Glutamatergic neuron (in vitro differentiated cells): ENCODE measurements at places on chromosomes 12 and 14. TPM values are rescaled to one million over a fixed set of nuclear protein-coding genes. Genes with fewer than 3 reads are reported as not detected.

- H3K27me3 ChIP-seq: peaks cover 2% of the 10 kb centered on the region
- no peak overlapping the region for H3K27ac ChIP-seq
- H3K4me3 ChIP-seq: no peak overlapping the region
- H3K4me1 ChIP-seq: peaks cover 18% of the 10 kb centered on the region
- H3K36me3 ChIP-seq: no peaks in the 10 kb centered on the region
Measured at GRCh38 chr14:68561531-68562007, 231.3 kb downstream of the ZFP36L1 start.

DNA sequence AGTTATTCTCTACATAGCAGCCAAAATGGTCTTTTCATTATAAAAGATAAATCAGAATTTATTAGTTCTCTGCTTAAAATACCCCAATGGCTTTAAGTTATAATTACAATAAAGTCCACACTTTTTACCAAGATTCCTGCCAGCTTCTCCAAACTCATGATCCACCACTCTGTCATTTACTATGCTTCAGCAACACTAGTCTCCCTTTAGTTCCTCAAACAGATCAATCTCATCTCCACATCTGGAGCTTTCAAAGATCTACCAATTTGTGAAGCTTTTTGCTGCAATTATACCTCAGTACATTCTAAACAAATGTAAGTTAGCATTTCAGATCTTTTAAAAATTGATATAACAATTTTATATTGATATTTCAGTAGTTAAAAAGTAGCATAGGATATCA, 24.9 kb downstream of the CATSPERB start:
- no peak overlapping the region for H3K27ac ChIP-seq
- H3K4me1 ChIP-seq: no peaks in the 10 kb centered on the region

DNA sequence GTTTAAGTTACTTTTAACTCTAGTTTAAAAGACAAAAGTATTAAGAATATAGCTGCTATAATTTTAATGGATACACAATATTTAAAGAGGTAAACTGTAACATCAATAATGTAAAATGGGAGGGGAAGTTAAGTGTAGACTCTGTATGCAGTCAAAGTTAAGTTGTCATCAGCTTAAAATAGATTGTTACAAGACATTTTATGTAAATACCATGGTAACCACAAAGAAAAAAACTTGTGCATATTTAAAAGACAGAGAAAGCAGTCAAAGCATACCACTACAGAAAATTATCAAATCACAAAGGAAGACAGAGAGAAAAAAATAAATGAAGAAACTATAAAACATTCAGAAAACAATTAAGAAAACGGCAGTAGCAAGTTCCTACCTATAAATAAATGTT, 73.3 kb downstream of the CEP128 start:
- H3K27ac ChIP-seq: no peak overlapping the region
- peaks cover 12% of the 10 kb centered on the region for H3K36me3 ChIP-seq
- DNase-seq: no peak
- H3K4me1 ChIP-seq: no peaks in the 10 kb centered on the region
- H3K27me3 ChIP-seq: no peaks in the 10 kb centered on the region

DNA sequence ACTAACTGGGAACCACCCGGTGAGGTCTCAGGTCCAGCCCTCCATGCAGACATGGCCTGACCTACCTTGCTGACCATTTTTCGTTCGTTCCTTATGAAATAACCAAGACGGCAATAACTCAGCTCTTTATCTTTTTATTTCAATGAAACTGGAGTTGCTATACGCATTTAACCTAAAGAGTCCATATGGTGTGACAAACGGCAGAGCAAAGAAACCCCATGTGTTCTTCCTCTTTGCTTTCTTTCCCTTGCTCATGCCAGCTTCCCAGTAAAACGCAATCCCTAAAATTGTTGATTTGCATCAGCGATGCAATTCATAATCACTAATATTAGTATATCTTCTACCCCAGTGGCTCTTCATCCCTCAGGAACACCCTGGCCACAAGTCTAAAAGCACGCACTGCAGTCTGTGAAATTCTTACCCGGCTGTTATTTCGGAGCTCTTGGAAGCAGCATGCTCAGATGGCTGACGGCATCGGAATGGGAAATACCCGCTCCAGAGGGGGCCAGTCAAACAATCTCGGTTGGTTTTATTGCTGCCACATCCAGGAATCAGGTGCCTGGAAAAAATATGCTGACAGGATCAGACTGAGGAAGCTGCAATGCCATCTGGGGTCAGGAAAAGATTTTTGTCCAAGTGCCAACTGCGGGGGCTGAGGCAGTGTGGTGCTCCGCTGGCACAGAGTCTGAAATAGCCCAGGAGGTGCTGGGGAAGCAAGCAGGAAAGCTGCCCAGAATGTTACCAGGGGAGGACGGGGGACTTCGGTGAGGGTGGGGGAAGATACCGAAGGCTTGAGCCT, 28.2 kb upstream of the KCNA1 start:
- peaks cover 2% of the 10 kb centered on the region for H3K27me3 ChIP-seq
- H3K36me3 ChIP-seq: peaks cover 29% of the 10 kb centered on the region
- no peak overlapping the region for H3K27ac ChIP-seq
- H3K4me1 ChIP-seq: no peaks in the 10 kb centered on the region
- H3K4me3 ChIP-seq: no peak overlapping the region

DNA sequence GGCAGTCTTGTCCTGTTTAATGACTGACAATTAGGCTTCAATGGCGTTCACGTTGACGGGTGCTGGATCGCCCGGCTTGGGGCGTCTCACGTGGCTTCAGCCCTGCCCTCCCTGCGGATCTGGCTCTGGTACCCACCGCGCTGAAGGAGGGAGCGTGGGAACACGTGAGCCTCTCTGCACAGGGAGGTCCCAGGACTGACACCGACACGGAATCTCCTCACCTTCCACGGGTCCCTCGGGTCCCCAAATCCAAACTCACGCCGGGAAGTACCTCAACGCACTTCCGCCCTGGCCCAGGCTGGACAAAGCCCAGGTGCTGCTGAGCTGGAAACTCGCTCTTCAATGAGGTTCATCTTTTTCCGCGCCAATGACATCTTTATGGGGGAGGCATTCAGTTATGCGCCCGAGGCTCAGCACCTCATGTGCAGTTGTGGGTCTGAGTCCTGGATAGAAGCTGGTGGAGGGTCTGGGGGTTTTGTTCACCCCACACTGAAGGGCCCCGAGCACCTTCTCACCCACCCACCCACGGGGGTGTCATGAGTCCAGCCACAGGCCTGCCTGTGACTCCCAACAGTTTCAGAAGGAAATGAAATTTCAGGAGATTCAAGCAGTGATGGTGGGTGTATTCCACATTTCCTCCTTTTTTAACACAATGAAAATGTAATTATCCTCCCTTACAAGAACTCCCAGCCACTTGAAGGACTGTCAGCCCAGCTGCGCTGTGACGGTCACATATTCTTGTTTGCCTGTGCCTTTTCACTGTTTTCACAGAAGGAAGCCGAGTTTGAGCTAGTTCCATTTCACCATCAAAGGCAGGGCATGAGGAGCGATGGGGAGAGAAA, 251.7 kb upstream of the SFSWAP start:
- DNase-seq: no peak
- H3K27ac ChIP-seq: no peak overlapping the region
- no peaks in the 10 kb centered on the region for H3K36me3 ChIP-seq
- H3K4me1 ChIP-seq: peaks cover 13% of the 10 kb centered on the region
- H3K27me3 ChIP-seq: peaks cover 5% of the 10 kb centered on the region

DNA sequence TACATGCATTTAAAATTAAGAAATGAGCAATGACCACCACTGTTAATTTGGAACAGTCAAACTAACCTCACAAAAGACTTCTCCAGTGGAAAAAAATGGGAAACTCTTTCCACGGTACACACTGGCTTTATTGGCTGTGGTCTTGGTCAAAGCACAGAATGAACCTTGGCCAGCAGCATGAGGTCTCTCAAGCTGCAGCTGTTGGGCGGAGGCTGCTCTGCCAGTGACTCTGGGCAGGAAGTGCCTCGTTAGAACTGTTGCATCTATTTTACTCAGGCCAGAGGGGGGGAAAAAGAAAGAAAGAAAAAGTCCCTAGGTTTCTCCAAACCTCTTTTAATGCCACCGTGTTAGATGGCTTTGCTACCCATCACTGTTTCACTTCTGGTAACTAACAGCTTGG, 279.8 kb upstream of the DIO2 start:
- no peaks in the 10 kb centered on the region for H3K27me3 ChIP-seq
- H3K4me3 ChIP-seq: no peak overlapping the region
- no peak overlapping the region for H3K27ac ChIP-seq
- no peaks in the 10 kb centered on the region for H3K4me1 ChIP-seq
- DNase-seq: no peak

DNA sequence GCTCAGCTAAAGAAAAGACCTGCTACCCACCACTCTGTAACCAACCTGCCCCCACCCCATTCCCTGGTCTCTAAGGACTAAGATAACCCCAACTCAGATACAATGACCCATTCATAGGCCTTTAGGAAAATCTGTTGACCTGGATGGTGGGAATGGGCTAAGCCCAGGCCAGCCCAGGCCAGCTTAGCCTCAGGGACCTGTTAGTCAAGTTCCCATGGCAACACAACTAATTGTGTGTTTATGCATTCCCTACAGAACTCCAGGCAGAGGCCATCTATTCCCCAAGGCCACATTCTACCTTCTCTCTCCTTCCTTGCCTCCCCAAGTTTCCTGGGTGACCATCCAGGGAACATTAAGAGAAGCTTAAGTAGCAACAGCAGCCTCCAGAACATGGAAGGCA, 16.1 kb upstream of the KRT8 start:
- no peaks in the 10 kb centered on the region for H3K36me3 ChIP-seq
- H3K4me1 ChIP-seq: no peaks in the 10 kb centered on the region
- DNase-seq: no peak
- H3K4me3 ChIP-seq: no peak overlapping the region
- peaks cover 2% of the 10 kb centered on the region for H3K27me3 ChIP-seq

DNA sequence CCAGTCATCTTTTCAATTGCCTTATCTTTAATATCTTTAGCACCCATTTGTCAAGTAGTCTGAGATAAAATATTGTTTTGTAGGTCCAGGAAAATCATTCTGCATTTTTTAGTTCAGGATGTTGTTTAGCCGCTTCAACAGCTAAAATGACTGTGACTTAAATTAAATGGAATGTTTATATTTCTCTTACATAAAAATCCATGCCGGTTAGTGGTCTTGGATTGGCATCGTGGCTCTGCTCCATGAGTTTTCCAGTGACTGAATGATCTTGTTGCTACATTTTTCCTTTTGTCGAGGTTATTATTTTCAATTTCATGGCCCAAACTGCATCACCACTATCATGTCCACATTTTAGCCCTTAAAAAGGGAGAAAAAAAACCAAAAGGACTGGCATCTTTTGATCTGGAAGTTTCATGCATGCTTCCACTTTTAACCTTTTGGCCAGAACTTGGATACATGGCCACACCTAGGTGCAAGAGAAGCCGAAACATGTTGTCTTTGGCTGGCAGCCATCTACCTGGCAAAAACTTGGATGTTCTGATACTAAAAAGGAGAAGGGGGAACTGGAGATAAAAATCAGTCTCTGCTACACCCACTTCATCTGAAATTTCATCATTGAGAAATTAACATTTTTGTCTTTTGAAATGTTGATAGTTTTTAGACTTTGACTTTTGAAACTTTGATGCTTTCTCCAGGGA, 142.4 kb downstream of the OTOGL start:
- no peaks in the 10 kb centered on the region for H3K4me1 ChIP-seq
- no peaks in the 10 kb centered on the region for H3K36me3 ChIP-seq
- no peak overlapping the region for H3K4me3 ChIP-seq
- H3K27me3 ChIP-seq: no peaks in the 10 kb centered on the region
- H3K27ac ChIP-seq: no peak overlapping the region

- no peak for DNase-seq
- H3K4me3 ChIP-seq: peak overlapping the region; percentile 20
- peaks cover 2% of the 10 kb centered on the region for H3K27me3 ChIP-seq
- H3K4me1 ChIP-seq: peaks cover 20% of the 10 kb centered on the region
Measured at GRCh38 chr14:65750906-65751305, 338.4 kb downstream of the FUT8 start.

- H3K4me1 ChIP-seq: peaks cover 2% of the 10 kb centered on the region
- peaks cover 2% of the 10 kb centered on the region for H3K27me3 ChIP-seq
Measured at GRCh38 chr12:10363914-10364814, 25.7 kb downstream of the KLRK1 start.

DNA sequence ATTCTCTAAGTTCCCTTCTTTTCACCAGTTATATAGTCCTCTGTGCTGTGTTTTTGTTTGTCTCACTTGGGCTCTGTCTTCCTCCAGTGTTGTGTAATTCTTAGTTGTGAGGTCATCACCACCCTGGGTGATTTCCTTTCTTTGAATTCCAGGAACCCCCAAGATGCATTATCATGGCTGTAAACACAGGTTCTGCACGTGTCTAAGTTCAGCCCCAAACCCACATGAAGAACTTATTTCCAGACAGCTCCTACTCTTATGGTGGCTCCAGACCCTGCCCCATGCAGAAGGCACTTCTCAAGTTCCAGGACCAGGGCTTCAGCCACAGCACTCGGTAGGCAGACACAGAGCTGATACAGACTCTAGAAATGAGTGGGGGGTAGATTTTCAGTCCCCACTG, 560.5 kb downstream of the BCL11B start:
- no peak overlapping the region for H3K4me3 ChIP-seq
- H3K36me3 ChIP-seq: no peaks in the 10 kb centered on the region
- H3K27ac ChIP-seq: no peak overlapping the region
- H3K27me3 ChIP-seq: peaks cover 5% of the 10 kb centered on the region

GRCh38 chr12:104485651-104486362, 29.1 kb downstream of the CHST11 start:
- no peak overlapping the region for H3K27ac ChIP-seq
- H3K36me3 ChIP-seq: peaks cover 4% of the 10 kb centered on the region
- DNase-seq: no peak
- H3K4me1 ChIP-seq: peaks cover 6% of the 10 kb centered on the region

DNA sequence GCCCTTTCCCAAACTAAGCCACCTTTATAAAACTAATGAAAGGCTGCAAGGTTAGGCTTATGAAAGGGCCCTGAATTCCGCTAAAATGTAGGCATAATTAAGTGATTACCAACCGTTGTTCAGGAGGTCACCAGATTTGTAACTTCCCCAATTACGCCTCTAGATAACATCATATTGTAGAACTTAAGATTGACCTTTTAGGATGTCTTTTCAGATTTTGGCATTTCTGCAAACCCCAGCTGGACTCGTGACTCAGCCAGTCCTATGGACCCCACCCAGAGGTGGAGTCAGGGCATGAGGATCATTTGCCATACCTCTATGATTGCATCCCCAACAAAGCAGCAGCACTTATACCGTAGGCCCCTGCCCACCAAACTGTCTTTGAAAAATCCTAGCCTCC, 3.7 kb upstream of the LPCAT3 start:
- H3K4me1 ChIP-seq: peaks cover 9% of the 10 kb centered on the region
- no peak for DNase-seq
- H3K27ac ChIP-seq: no peak overlapping the region
- peaks cover 7% of the 10 kb centered on the region for H3K27me3 ChIP-seq
- H3K36me3 ChIP-seq: no peaks in the 10 kb centered on the region

- peaks cover 21% of the 10 kb centered on the region for H3K4me1 ChIP-seq
- peaks cover 4% of the 10 kb centered on the region for H3K27me3 ChIP-seq
- DNase-seq: peak; percentile 83
- H3K4me3 ChIP-seq: peak overlapping the region; percentile 89
- H3K27ac ChIP-seq: peak overlapping the region; percentile 57
Measured at GRCh38 chr12:95548056-95548538, 3.2 kb downstream of the USP44 start.

IFNG-AS1 gene
- total RNA-seq: not detected

MORN3 gene
- 1.2 TPM for total RNA-seq

TSPAN19 gene
- 2.9 TPM for total RNA-seq
